Esophagus squamous epithelium (tissue), 5 donors: ENCODE measurements at places on chromosomes 4 and X.

GRCh38 chrX:24202465-24203031, 53.0 kb downstream of the ZFX start:
- no peak for DNase-seq

GRCh38 chr4:80268081-80268823, 1.8 kb downstream of the FGF5 start:
- no peak for DNase-seq

- no peak for DNase-seq
Measured at GRCh38 chr4:26763063-26763462, 97.6 kb upstream of the STIM2 start.

GRCh38 chrX:44568196-44568595, 25.5 kb upstream of the FUNDC1 start:
- DNase-seq, result no peak

DNA sequence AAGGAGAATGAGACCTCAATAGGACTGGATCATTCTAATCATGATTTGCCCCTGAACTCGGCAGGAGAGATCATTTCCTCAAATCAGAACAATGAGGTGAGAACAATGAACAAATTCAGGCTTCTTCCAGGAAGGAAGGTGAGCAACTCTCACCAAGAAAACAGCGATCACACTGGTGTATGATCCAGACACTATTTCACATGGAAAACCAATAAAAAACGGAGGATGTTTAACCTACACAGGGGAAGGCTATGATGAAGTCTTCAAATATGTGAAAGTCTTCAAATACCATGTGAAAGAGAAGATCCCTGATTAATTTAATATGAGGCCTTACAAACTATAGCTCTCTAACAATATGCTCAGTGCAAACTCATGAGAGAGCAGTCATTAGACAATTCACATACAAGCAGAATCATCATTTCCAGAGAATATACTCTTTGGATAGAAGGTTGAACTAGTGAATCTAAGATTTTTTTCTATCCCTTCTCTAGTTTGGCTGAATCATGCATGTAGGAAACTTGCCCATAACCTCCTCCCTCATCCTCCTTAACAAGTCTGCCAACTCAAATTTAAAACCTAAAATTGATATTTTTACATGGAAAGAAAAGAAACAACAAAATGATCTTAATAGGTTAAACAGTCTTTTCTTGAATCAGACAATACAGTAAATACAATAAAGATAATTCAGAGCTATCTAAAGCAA, 122.5 kb downstream of the ADAMTS3 start:
- DNase-seq, result no peak

DNA sequence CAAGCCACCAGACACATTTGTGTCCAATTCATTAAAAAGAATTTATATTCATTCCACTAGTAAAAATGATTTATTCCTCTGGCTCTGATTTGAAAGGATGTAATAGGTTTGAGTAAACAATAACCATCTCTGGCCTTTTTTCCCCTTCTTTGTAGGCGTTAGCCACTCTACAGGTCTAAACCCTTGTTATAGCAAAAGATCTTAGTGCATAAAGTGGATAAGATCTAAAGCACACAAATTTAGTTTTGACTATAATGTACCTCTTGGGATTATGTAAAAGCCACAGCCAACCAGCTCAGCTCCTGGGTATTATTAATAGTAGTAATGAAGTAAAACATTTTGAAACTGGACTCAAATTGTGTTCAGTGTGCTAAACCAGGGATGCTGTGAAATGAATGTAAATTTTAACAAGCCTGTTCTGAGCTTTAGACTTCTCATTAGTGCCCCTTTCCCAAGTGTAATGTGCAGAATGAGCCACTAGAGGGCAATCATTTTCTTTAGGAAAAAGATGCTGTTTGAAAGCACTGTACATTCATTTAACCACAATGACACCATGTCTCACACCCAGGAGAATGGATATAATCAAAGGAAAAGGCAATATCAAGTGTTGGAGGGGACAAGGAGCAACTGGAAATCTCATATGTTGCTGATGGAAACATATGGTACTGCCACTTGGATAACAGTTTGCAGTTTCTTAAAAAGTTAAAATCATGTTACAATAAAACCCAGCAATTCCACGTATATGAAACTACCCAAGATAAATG, 69.7 kb downstream of the KLHL8 start:
- no peak for DNase-seq

DNA sequence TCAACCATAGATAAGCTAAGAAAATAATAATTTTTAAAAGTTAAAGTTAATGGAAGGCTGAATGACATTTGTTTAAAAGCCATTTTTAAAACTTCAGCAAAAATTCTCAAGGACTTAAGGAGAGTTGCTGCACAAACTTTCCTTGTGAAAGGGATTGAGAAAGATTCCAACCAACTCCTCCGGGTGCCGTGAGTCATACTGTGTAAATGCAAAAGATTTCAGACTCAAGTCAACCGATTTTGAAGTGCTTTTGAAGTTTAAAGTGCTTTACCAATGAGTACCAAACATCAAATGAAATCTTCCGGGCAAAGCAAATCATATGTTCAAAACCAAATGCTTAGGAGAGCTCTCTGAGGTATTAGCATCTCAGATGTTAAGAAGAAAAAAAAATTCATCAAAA, 31.4 kb downstream of the VCX2 start:
- no peak for DNase-seq

DNA sequence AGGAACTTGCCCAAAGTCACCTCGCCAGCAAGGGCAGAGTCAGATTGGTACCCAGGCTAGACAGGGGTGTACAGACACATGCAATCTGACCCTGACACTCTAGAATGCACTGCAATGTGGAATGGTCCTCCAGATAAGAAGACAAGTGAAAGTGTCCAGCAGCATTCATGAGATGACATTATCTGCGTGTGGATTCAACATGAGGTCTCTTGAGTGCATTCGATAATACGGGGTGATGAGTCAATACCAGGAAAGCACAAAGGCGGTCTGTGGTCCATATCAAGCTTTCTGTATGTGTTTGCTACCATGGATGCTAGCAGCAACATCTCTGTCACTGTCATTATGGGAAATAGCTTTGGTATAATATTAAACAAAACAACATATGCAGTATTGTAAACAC, 6.8 kb upstream of the XAGE3 start:
- no peak for DNase-seq

DNA sequence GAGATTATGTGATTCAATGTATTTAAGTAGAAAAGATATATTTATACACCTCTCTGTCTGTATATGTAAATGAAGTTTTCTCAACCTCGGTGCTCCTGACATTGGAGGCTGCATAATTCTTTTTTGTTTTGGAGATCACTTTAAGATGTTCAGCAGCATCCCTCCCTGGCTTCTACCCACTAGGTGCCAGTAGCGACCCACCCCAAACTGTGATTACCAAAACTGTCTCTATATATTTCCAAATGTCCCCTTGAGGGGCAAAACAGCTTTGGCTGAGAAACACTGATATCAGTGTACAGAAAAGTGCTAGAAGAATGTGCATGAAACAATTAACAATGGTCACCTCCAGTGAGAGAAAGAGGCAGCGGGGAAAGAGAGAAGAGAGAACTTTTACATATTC, 51.2 kb downstream of the DCX start:
- no peak for DNase-seq

DNA sequence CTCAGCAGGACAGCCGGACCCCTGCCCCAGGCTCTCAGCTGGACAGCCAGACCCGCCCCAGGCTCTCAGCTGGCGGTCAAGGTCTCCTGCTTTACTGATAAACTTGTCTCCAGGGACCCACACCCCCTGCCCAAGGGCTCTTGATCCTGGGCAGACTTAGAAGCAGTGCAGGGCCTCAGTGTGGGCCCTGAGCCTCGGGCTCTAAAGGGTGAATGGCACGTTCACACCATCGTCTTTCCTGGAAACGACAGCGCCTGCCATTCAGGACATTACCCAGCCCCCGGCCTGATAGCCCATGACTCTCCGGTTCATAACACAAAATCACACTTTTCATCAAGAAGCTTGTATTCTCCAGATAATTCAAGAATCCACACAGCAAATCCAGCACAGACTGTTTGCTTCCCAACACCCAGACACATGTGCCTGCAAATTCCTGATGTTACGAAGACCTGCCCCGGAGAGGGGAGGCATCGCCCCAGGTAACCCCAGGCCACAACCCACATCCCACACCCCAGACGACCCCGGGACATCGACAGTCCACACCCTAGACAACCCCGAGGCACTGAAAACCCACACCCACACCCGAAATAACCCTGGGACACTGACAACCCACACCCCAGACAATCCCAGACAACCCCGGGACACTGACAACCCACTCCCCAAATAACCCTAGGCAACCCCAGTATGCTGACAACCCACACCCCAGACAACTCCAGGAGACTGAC, 136.8 kb downstream of the FAM53A start:
- no peak for DNase-seq

DNA sequence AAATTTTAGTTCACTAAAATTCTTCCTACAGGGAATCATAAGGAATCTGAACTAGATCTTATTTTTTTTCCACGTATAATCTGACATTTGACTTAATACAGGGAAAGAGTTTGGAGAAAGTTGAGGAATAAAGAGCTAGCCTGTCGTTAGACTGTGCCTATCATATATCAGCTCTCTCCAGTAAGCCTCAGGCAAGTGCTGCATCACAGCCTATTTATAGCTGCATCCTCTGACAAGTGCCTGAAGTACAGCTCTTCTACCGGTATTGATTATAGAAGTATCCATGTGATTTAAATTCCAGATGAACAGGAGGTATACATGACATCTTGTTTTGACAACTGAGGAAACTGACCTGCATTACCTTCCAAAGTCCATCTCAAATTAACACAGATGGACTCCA, 248.9 kb downstream of the TLL1 start:
- no peak for DNase-seq

DNA sequence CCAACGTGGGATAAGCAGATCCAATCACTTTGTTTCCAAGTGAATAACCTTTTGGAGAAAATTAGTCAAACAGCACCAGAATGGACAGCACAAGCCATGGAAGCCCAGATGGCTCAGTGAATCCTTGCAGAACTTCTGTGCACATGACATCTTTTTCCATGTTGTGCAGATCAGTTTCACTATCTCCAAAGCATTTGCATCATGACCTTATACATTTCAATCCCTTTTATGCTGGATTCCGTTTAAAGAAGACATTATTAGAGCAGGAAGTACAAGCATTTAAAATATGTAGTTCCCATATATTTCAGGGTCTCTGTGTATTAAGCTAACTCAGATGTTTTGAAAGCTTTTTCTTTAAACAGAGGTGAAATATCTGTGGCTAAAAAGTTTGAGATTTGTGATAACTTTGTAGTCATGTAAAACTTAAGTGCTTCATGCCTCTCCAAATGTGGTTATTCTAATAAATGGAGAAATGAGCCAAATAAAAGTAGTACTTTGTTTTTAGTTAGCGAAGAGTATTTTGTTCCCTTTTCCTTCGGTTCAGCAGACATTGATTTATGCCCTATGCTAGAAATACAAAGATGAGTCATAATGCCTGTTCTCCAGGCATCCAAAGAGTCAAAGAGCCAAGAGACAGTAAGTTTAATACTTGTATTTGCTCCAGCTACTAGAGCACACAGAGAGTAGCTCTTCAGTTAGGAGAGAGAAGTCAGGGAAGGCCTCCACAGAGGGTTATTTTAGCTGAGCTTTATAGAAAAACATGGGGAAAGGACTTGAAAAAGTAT, 39.0 kb downstream of the PLAC8 start:
- DNase-seq, result no peak

DNA sequence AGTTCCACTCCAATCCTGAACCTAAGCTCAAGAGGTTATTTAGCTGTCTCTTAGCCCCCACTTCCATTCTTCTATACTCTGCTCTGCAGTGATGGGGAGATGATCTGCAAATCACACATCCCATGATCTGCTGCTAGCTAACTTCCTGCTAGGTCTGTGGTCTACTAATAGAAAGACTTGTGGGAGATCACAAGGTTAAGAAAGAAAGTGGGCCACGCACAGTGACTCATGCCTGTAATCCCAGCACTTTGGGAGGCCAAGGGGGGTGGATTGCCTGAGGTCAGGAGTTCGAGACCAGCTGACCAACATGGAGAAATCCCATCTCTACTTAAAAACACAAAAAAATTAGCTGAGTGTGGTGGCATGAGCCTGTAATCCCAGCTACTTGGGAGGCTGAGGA, 471.1 kb upstream of the NWD2 start:
- no peak for DNase-seq

DNA sequence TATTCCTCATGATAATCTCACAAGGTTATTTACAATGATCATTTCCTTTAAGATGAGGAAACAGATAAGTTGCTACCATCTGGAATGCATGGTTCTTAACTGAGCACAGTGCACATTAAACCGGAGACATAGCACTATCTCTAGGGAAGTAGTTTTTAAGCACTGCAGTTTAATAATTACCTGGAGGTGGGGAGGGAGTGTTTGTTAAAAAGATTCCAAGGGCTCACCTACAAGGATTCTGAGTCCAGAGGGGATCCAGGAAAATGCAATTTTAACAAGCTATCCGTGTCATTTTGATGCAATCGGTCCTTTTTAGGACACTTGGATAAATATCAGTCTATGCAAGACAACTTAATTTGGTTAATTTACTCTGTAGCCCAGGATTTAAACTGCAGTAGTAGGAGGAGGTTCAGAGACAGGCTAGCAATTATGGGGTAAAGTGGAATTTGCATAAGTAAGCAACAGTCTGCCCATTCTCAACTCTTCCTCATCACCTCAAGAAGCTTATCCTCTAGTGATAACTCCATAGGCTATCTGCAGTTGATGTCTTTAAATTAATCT, 2.8 kb upstream of the PDLIM5 start:
- DNase-seq, result no peak

DNA sequence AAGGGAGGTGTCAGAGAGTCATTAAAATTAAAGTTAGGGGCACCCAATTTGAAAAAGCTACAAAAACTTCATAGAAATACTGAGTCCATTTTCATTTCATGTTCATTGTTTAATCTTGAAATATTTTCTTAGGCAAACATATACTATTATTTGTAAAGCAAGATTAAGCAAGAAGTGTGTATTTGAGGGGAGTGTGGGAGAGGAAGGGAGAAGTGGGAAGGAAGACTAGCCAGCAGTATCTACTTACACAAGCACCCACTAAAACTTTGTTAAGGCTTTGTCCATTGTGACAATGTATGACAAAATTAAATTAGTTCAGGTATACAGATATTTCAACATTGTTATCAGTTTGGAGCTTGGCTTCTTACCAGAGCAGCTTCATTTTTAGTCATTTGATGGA, 222.9 kb downstream of the ARHGAP24 start:
- DNase-seq, result no peak
